Nucleus accumbens (tissue), 56 donors: ENCODE measurements at places on chromosomes 13 and 19.

DNA sequence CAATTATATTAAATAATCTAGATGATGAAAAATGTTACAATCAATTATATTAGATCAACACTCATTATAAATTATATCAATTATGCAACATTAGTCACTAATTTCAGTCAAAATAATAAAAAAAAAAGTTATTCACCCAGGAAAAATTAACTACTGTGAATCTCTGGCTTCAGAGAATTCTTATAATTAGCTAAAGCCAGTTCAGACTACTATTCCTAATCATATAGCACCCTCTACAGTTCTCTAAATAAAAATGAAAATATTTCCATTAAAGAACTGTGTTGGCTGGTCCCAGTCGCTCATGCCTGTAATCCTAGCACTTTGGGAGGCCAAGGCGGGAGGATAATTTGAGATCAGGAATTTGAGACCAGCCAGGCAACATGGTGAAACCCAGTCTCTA, 33.0 kb downstream of the XPO4 start:
- no peak for DNase-seq

DNA sequence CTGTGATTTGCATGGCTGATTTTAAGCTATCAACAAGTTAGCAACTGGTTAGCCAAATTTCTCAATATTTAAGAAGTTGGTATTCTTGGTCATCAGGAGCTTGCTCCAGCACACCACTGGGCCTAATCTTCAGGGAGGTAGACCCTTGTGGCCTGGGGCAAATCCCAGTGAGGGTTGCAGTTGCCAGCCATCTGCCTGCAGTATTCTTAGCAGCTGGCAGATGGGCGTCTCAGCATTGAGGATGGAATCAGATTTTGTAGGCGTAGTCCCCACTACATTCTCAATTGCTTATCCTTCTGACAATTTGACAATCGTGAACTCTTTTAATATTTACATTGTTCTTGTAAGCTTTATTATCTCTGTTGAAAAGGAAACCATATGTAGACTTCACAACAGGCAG, 1266.2 kb downstream of the SLITRK5 start:
- DNase-seq: no peak

GRCh38 chr19:34126966-34127365, 45.3 kb upstream of the LSM14A start:
- no peak for DNase-seq

- peak; percentile 35 for DNase-seq
These were observed 96.6 kb downstream of the SIPA1L3 start for GRCh38 chr19:38003438-38004185.

DNA sequence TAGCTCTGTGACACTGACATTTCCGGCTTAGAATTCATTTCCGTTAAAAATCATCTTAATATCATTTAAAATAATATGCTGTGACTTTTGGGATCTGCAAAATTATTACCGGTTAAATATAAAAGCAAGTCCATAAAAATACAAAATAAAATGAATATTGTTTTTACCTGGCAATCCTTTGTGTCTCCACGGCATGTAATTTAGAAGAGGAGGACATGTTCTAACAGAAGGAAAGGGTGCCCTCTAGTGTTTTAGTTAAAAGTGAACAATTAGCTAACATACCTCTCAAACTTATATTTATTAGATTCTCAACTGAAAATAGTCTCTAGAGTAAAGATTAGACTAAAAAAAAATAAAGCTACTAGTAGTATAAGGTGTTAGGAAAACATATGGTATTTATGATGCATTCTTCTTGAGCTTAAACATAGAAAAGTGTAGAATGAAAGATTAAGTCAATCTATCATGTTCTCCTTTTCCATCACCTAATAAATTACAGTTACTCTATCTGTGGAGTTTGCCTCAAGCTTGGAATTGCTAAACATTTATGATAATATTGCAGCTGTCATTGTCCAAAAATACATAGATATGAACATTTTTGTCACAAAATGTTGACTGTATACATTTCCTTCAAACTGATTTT, 676.7 kb upstream of the SPRY2 start:
- DNase-seq: no peak

GRCh38 chr13:77326905-77327604, at the start of gene MYCBP2:
TSS of gene MYCBP2 (minus strand) at chr13:77327094. CDS start at chr13:77326775, 319 bp downstream.
- peak; percentile 95 for DNase-seq

DNA sequence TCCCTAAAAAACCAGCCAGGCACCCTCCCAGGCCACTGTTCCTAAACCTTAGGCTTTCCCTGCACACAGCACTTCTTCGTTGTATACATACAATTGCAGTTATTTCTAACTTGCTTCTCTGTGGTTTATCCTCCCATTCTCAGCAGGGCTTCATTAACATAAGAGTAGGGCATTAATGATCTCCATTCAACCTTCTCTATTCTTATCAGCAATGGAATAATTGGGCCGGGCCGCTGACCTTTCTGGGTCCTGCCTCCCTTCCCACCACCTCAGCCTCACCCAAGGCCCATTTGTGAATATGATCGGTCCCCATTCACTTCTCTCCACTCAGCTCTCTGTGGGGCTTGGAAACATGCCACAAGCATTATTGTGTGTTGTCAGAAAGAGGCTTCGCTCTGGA, 184.2 kb downstream of the SUCLA2 start:
- no peak for DNase-seq

GRCh38 chr19:17127671-17128070, 52.1 kb downstream of the MYO9B start:
- DNase-seq: no peak

GRCh38 chr13:27353166-27353583, 71.2 kb upstream of the GTF3A start:
- no peak for DNase-seq

DNA sequence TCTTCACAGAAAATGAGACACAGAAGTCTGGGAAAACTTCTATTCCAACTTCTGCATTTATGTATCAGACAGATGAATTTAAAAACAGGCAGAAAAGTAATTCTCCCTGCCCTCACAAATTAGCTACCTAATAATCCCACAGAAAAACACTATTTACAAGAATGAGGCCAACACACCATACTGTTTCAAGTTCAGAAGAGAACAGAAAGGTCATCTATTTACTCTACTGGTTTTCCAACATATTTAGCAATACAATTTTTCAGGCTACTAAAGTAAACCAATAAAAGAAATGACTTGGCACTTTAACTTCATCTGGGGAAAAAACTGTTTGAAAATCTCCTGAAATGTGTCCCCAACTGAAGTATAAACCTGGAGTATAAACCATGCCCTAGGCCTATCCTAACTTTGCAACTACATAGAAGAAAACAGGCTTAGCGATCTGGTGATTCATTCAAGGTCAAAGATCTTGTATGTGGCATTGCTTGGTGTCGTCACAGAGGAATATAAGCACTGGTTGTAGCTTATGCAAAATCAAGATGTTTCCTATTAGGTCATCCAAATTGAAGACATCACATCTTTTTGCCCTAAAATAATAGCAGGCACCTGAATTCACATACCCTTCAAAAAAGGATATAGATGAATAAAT, 20.1 kb upstream of the EBPL start:
- DNase-seq: no peak
